ENCODE measurements at places on chromosomes 12 and 14. TPM values are rescaled to one million over a fixed set of nuclear protein-coding genes. Genes with fewer than 3 reads are reported as not detected.

Gene CEP170B
- 10.6 TPM for total RNA-seq

Gene OR9K2
- total RNA-seq, result not detected

Gene KLRC3
- total RNA-seq, result not detected

Gene NEK9
- 47.9 TPM for total RNA-seq

GRCh38 chr14:92673601-92674150 lies 74.8 kb downstream of the LGMN start:
- DNase-seq, result no peak

- DNase-seq, result peak; percentile 84
These were observed 8.0 kb upstream of the CERS5 start for GRCh38 chr12:50174971-50175715.

GRCh38 chr14:88682495-88683114 lies 110.1 kb downstream of the EML5 start:
- DNase-seq, result no peak

DNA sequence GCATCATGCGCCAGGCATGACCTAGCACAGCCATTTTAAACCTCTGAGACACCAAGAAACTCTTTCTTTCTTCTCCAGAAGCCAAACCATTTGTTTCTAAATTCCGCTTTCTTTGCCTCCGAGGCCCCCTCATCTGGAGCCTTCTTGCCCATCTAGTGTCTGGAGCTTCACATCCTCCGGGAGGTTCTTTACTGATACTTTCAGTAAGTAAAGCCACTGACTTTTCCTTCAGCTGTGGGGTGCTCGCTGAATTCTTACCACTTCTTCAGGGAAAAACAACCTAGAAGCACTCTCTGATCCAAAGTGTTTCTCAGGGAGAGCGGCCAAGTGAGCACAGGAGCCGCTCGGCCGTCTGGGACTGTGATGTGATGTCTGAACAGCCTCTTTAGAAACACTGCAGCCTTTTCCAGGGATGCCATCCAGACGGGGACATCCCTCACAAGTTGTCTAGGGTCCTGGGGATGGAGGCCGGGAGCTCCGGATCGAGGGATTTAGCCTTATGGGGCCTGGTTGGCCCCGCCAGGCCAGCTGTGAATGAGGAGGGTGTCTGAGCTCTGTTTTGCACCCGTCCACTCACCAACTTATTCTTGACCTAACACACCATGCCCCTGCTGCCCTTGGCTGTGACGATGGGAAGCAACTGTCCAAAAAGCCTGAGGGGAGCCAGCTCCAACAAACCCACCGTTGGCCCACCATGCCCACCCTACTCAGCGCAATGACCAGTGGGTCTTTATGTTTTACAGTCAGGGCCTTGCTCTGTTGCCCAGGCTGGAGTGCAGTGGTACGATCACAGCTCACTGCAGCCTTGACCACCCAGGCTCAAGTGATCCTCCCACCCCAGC lies 160.6 kb downstream of the ZFP36L1 start:
- DNase-seq, result no peak

GRCh38 chr14:69605738-69606137 lies 5.7 kb upstream of the SUSD6 start:
- peak; percentile 19 for DNase-seq

GRCh38 chr14:67623114-67623513 lies 3.4 kb downstream of the ARG2 start:
- DNase-seq, result no peak

DNA sequence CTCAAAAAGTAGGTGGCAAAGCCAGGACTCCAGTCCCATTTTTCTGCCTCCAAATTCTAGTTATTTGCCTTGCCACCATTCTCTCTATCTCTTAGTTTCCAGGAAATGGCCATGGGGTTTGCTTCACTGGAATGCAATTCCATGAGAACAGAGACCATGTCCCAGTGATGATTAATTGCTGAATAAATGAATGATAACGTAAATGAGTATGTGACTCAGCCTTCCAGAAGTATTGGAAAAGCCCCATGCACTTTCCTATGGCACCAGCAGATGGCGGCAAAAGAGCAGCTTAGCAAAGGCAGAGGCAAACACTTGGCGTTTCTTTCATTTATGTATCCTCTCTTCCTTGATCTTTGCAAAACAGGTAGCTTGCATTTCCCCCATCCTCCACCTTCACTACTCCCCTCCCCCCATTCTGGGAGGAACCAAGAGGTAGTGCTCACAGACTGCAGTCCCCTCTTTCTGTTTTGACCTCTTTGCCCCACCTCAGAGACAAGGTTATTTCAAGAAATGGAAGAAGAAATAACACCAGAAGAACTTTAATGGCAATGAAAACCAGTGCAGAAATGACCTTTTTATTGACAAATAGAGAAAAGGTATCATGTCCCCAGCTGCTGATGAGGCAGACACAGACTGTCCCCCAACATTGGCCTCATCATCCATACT lies 21.3 kb downstream of the TBX3 start:
- DNase-seq, result peak; percentile 69

- no peak for DNase-seq
These were observed 172.2 kb downstream of the SLC41A2 start for GRCh38 chr12:104785886-104786285.

- DNase-seq, result peak; percentile 86
These were observed 1.1 kb downstream of the YY1 start for GRCh38 chr14:100239840-100240667.

- DNase-seq, result no peak
These were observed 45.1 kb upstream of the MEG3 start for GRCh38 chr14:100780646-100781355.
